ENCODE measurements at places on chromosomes 3 and 15.

DNA sequence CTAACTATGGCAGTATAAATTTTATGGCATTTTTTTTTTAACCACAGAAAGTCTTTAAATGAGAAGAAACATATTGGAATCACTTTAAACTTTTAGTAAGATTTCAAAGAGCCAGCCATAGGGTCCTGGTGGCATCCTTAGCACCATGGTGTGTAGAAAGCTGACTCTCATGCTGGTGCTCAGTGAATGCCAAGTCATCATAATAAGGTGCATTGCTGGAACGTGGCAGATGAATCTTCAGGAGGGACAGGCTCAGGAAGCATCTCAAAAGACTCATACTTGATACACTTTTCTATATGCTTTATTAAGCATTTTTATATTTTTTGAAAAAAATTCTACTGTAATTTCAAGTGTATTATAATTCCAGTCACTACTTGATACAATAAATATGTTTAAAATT, 274.2 kb downstream of the ZIC4 start:
- no peak for DNase-seq

- no peak for DNase-seq
Measured at GRCh38 chr3:4419920-4420319, 47.1 kb downstream of the SUMF1 start.

GRCh38 chr15:98651581-98652220, 3.4 kb downstream of the IGF1R start:
- no peak for DNase-seq

DNA sequence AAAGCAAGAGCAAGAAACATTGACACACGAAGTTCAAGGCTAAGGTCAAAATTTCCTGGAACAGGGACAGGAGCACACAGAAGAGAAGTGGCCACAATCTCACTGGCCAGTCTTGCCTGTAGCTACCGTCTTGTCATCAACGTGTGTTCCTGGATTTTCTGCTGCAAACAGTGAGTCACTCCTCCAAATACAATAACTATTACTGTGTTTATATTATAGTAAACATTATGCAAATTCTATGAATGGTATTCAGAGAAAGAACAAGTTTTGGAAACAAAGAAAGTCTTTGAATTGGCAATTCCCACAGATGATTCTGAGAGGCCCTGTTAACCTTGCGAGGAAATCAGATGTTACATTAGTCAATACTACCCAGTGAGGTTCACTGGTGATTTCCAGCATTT, 220.5 kb downstream of the FAM43A start:
- DNase-seq, result no peak

DNA sequence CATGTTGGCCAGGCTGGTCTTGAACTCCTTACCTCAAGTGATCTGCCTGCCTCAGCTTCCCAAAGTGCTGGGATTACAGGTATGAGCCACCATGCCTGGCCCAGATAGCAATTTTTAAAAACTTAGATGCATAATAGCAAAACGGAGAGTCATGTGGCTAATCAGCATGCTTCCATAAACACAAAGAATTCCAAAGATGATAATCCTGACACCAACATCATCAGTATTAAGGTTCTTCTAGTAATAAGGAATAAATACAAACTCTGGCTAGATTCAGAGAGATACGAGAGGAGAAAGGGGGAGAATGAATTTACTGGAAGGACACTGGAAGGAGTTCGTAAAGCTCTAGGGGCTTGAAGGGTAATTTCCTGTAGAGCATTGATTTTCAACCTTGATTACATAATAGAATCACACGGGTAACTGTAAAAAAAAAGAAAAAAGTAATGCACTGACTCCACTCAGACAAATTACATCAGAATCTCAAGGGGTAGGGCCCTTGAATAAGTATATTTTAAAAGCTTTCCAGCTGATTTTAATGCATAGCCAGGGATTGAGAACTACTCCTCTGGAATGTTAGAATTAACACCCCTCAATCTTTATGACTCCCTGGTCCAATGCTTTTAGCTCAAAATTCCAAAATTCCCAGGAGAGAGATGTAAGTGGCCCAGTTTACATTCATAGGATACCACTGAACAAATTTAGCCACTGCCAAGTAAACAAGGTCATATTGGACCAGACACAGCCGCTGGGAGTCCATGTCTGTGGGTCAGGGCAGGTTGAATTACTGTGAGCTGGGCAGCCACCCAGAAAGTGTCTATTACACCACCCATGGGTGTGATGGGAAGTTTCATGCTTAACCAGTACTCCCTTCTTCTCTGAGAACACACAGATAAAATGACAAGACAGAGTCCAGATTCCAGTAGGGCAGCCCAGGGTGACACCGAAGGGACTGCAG, 243.9 kb downstream of the TBL1XR1 start:
- no peak for DNase-seq

- DNase-seq, result no peak
Measured at GRCh38 chr3:53700441-53700840, 145.8 kb downstream of the CHDH start.

- DNase-seq, result no peak
Measured at GRCh38 chr3:89635137-89635536, 527.7 kb downstream of the EPHA3 start.

DNA sequence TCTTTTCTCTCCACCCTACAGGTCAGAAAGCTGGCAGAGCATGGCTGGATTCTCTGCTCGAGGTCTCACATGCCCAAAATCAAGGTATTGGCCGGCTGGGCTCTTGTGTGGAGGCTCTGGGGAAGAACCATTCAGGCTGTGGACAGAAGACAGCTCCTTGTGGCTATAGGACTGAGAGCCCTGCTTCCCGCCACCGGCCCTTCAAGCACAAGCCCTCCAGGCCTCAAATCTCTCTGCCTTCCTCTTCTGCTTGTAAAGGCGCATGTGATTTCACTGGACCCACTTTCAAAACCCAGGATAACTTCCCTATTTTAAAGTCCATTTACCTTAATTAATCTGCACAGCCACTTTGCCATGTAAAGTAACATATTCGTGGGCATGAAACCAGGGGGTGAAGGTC, 36.2 kb upstream of the MGLL start:
- no peak for DNase-seq

DNA sequence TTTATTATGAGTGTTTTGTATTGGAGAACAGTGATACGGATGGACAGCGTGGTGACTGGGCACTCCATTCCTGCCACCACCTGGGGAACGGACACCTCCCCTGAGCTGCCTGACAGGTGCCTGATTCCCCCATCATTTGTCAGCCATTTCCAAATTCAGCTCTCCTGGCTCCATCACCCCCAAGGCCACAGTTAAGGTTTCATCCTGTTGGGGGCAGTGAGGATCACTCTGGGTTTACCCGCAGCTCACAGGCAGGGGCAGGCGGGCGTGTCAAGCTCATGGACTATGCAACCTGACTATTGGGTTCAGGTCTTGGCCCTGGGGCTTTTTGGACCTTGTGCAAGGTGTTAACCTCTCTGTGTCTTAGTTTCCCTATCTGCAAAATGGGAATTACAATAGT, 76.3 kb downstream of the RAB11A start:
- no peak for DNase-seq

DNA sequence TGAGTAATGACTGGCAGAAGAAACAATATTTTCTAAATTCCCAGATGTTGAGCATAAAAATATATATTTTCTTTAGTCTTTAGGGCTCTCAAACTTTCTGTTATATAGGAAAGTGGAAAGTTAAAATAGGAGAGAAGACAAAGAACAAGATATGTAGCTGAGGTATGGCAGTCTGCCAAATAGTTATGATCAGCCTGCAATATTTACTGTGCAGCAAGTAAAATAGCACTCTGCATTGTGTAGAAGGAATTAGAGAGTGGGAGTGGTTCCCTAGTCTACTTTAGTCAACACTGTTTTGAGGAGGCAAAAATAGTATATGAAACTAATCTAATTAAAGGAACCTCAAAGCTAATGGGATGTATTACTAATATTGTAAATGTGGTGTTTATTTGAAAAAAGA, 978.1 kb upstream of the ALCAM start:
- no peak for DNase-seq

GRCh38 chr15:78213956-78214355, 20.4 kb downstream of the ACSBG1 start:
- DNase-seq, result no peak

- DNase-seq, result no peak
Measured at GRCh38 chr3:128569756-128570155, 76.8 kb upstream of the GATA2 start.

- DNase-seq, result no peak
Measured at GRCh38 chr3:85783291-85783690, 824.5 kb downstream of the CADM2 start.

GRCh38 chr15:89138999-89139612, 50.9 kb downstream of the ABHD2 start:
- no peak for DNase-seq

GRCh38 chr15:87943626-87944025, 312.9 kb downstream of the NTRK3 start:
- no peak for DNase-seq

DNA sequence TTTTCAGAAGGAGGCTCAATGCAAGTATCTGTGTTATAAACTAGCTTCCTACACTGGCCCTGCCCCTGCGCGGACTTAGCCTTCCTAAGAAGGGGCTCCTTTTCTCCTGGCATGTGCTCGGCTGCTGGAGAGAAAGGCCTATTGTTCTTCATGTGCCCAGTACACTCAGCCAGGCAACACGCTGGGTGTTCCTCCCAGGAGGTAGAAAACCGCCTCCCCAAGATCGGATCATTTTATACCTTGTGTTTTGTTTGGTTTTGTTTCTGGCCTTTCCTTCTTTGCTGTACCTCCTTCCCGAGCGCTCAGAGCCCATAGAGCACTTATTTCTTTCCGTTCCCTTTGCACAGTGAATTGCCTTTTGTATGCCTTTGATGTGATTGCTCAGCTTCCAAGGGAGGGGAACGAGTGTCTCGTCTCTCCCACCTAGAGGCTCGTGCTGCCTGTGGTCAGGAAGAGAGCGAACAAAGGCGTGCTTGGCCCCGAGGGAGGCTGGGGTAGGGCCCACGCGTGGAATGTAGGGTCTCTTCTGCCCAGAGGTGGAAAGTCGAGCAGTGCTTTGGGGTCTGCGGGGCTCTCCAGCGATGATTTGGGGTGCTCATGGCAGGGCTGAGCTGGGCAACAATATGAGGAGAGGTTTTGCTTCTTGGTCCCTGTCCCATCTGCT, 30.0 kb downstream of the CCNL1 start:
- no peak for DNase-seq

- DNase-seq, result no peak
Measured at GRCh38 chr15:62052713-62053112, 7.5 kb downstream of the VPS13C start.

- no peak for DNase-seq
Measured at GRCh38 chr15:92076541-92076940, 223.0 kb downstream of the SLCO3A1 start.

DNA sequence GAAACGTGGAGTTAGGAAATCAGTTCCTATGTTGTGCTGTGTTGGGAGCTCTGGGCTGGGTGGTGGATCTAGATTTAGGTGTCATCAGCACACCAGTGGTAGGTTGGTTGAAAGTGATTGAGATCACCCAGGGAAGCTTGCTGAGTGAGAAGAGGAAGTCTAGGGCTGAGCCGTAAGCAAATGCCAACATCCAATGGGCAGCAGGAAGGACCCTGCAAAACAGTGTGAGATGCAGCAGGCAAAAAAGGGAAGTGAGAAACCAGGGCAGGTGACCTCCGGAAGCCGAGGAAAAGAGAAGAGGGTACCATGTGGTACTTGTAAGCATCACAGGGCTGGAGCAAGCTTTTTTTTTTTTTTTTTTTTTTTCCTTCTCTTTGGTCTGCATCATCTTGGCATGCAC, 15.9 kb upstream of the COPG1 start:
- no peak for DNase-seq

- no peak for DNase-seq
Measured at GRCh38 chr15:40943764-40944365, 9.4 kb upstream of the CHAC1 start.

DNA sequence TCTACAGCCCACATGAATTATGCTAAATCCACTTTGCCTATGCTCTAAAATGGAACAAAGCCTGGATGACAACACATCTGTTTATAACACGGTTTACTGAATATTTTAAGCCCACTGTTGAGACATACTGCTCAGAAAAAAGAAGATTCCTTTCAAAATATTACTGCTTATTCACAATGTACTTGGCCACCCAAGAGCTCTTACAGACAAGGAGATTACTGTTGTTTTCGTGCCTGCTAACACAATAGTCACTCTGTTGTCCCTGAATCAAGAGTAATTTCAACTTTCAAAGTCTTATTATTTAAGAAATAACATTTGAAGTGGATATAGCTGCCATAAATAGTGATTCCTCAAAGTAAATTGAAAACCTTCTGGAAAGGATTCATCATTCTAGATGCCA, 70.9 kb downstream of the ANKRD28 start:
- DNase-seq, result no peak

GRCh38 chr15:68054628-68055223, 611 bp downstream of the PIAS1 start:
- no peak for DNase-seq

- no peak for DNase-seq
Measured at GRCh38 chr15:37900326-37901221, 33.9 kb upstream of the TMCO5A start.

DNA sequence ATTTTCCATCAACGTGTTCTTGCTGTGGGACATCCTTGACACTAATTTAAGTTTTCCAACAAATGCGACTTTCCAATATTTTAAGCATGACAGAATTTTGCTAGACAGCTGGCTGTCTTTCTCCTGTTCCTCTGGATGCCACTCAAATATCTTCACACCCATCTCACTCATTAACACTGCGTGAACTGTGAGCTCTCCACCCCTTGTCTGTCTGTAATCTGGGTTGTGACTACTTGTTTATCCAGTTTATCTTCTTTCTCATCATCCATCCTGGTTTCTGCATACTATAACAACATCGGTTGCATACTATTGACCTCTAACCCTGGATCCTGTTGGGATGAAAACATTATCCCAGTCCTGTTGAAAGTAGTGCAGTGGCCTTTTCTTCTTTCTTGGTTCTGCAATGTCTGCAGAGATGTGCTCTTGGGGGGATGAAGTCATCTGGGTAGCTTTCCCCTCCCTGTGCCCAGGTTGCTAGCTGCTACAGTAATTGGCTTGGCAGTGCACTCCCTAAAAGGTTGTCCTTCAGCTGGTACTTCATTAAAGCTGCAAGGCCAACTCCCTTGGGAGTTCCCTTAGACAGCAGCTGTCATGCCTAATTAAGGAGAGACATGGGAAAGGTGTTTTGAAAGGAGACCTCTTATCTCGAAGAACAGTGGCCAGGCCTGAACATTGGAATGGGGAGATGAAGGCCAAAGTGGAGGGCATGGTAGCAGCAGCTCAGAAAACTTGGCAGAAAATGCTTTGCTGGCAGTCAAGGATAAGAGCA, 24.7 kb downstream of the KAT2B start:
- no peak for DNase-seq

DNA sequence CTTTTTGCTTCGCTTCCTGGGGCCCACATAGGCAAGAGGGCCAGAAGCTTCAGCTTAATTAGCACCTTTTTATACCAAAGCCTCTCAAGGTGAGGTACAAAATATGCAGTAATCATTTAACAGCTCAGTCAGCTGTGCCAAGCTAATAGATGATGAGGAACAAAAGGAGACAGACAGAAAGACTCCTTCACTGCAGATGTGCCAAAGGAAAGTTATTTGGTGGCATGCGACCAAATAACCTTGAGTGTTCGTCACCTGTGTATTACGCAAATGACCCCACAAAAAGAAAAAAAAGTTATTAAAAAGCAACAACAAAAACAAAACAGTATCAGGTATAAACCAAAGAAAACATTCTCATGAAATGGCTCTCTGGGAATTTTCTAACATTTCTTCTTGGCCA, 325.8 kb upstream of the IGF1R start:
- DNase-seq, result no peak

All from activated naive CD8-positive, alpha-beta T cell treated with anti-CD3 and anti-CD28 coated beads, Interleukin-2, amount 50 U/mL, for 16 hours (primary cell).